CD14-positive monocyte (primary cell): ENCODE measurements at places on chromosomes 1 and 21.

GRCh38 chr1:16232316-16232710 lies 4.7 kb downstream of the CPLANE2 start:
- DNase-seq = no peak
- H3K4me3 ChIP-seq = no peak overlapping the region
- H3K4me1 ChIP-seq = peaks cover 20% of the 10 kb centered on the region

DNA sequence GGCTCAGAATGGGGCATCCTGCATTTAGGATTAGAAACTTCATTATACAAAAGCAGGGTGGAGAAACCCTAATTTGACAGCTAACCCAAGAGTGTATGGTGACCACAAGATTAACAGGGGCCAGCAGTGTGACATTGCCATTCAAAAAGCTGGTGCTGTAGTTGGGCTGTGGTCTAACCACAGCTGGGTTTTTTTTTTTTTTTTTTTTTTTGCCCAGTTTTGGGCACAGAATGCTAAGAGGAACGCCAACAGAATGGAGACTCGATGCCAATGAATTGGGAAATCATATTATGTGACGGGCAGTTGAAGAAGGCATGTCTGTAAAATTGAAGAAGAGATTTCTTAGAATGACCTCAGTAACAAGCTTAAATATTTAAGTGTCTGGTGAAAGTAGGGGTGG lies 58.4 kb downstream of the NFIA start:
- no peaks in the 10 kb centered on the region for H3K27me3 ChIP-seq
- peaks cover 22% of the 10 kb centered on the region for H3K4me1 ChIP-seq
- DNase-seq = no peak
- no peak overlapping the region for H3K4me3 ChIP-seq

DNA sequence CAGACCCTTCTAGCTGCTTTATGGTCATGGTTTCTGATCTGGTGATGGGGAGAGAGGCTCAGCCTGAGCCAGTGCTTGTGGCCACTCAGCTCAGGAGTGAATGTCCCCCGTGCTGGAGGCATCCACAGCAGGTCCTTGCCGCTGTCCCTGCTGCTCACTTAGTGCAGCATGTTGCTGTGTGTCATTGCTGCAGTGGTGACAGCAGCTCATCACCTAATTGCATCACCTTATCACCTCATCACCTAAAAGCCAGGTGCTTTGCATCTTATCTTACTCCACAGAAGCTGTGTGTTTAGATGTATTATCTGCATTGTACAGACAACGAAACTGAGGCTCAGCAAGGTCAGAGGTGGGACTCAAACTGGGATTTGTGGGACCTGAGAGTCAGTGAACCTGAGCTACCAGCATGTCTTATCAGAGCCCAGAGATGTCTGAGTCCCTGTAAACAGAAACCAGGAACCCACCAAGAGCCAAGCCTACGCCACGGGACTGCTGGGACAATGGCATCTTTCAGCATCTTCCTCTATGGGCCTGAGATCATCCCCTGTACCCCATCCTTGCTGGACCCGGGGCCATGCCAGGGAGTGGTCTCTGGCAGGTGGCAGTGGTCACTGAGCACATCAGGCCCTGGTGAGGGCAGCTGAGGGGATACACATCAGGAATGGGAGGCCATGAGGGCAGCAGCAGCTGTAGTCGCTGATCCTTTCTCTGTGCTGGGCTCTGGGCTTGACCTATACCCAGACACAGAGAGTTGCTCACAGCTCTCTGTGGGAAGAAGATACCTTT lies 6.5 kb downstream of the PODN start:
- H3K27me3 ChIP-seq = peaks cover 7% of the 10 kb centered on the region
- H3K27ac ChIP-seq = no peak overlapping the region
- no peaks in the 10 kb centered on the region for H3K4me1 ChIP-seq

GRCh38 chr1:114607223-114607622 lies 25.8 kb upstream of the BCAS2 start:
- H3K4me3 ChIP-seq = no peak overlapping the region
- no peaks in the 10 kb centered on the region for H3K4me1 ChIP-seq
- DNase-seq = no peak

DNA sequence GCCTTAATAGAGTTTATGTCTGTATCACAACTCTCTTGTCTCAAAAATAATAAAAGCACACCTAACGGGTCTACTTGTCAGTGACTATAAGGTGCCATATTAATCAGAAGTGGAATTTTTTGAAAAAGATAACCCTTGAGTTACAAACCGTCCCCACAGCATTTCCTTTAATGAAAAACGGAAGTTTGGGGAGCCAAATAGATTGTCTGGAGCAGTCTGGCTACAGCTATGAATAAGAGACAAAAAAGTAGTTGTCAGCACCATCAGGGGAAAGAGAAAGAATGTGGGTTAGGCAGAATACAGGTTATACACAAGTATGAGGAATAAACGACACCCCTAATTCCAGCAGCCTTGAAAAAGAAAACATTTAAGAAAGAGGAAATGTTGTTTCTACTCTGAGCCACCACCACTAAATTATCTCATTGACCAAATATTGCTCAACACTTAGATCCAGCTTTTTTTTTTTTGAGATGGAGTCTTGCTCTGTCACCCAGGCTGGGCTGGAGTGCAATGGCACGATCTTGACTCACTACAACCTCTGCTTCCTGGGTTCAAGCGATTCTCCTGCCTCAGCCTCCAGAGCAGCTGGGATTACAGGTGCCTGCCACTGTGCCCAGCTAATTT lies 29.4 kb upstream of the USP24 start:
- no peaks in the 10 kb centered on the region for H3K36me3 ChIP-seq
- H3K4me1 ChIP-seq = peaks cover 20% of the 10 kb centered on the region
- H3K4me3 ChIP-seq = peak overlapping the region; percentile 34

- H3K4me1 ChIP-seq = peaks cover 19% of the 10 kb centered on the region
- no peak overlapping the region for H3K4me3 ChIP-seq
- H3K36me3 ChIP-seq = peaks cover 40% of the 10 kb centered on the region
- no peak for DNase-seq
- no peaks in the 10 kb centered on the region for H3K27me3 ChIP-seq
- H3K27ac ChIP-seq = no peak overlapping the region
Measured at GRCh38 chr1:29197590-29197924, 15.9 kb upstream of the SRSF4 start.

DNA sequence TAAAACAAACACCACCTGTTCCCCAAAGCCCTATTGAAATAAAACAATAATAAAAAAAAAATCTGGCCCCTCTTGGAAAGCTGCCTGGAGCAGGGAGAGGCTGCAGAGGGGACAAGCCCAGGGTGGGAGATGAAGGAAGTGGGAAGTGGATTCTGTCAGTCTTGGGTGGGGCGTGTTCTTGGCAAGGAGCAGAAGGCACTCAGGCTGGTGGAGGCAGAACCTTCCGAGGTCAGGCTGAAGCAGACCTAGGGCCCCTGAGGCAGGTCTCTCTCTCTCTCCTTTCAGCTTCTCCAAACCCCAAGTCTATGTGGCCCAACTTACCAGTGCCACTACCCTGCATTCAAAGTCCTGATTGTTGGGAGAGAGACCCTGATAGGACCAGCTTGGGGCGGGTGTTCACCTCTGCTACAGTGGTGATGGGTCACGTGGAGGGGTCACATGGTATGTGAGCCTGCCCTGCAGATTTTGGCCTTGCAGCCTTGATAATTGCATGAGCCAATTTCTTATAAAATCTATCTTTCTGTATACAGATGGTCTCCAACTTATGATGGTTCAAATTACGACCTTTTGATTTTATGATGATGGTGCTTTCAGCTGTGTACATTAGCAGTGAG lies 145.4 kb upstream of the C1orf174 start:
- H3K27ac ChIP-seq = no peak overlapping the region
- no peaks in the 10 kb centered on the region for H3K36me3 ChIP-seq
- H3K4me3 ChIP-seq = no peak overlapping the region

DNA sequence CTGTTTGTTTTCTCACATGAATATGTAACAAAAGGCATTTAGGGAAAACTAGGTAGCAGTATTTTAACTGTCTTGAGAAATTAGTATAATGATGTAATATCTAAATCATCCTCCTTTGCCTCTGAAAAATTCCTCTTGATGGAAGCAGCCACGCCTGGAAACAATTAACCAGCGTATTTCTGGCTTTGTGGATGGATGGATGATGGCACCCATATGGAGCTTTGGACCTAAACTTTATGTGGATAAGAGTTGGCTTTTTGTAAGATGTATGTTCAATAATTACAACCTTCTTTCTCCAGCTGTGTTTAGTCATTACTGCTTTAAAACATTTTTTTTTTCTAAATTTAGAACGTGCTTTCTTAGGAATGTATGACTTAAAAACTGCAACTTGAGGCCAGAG lies 12.7 kb downstream of the CDCA8 start:
- peaks cover 85% of the 10 kb centered on the region for H3K36me3 ChIP-seq
- H3K27ac ChIP-seq = no peak overlapping the region
- DNase-seq = no peak
- H3K4me3 ChIP-seq = no peak overlapping the region
- H3K4me1 ChIP-seq = no peaks in the 10 kb centered on the region
- no peaks in the 10 kb centered on the region for H3K27me3 ChIP-seq

- no peak for DNase-seq
- no peaks in the 10 kb centered on the region for H3K36me3 ChIP-seq
- no peak overlapping the region for H3K27ac ChIP-seq
- no peaks in the 10 kb centered on the region for H3K27me3 ChIP-seq
- H3K4me3 ChIP-seq = no peak overlapping the region
- no peaks in the 10 kb centered on the region for H3K4me1 ChIP-seq
Measured at GRCh38 chr1:22241250-22241649, 98.4 kb upstream of the WNT4 start.

DNA sequence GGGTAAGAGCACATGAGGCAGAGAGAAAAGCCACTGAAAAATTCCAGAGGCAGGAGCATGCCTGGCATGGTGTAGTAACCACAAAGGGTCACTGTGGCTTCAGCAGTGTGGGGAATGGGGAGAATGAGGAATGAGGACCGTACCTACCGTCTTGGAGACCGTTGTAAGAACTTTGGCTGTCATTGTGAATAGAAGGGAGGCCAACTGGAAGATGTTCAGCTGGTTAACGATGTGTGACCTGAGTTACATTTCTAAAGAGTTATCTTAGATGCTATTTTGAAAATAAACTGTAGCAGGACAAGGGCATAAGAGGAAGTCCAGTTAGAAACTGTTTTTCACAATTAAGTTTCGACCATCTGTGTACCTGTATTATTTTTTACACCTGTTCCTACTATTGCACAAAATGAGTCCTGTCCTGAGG lies 365.5 kb upstream of the SGIP1 start:
- H3K27ac ChIP-seq = no peak overlapping the region
- H3K4me3 ChIP-seq = no peak overlapping the region
- no peak for DNase-seq
- H3K4me1 ChIP-seq = no peaks in the 10 kb centered on the region
- no peaks in the 10 kb centered on the region for H3K27me3 ChIP-seq

GRCh38 chr1:228351850-228352249 lies 54.8 kb downstream of the TRIM11 start:
- H3K36me3 ChIP-seq = no peaks in the 10 kb centered on the region
- no peaks in the 10 kb centered on the region for H3K4me1 ChIP-seq
- no peaks in the 10 kb centered on the region for H3K27me3 ChIP-seq
- DNase-seq = no peak
- no peak overlapping the region for H3K4me3 ChIP-seq
- no peak overlapping the region for H3K27ac ChIP-seq

DNA sequence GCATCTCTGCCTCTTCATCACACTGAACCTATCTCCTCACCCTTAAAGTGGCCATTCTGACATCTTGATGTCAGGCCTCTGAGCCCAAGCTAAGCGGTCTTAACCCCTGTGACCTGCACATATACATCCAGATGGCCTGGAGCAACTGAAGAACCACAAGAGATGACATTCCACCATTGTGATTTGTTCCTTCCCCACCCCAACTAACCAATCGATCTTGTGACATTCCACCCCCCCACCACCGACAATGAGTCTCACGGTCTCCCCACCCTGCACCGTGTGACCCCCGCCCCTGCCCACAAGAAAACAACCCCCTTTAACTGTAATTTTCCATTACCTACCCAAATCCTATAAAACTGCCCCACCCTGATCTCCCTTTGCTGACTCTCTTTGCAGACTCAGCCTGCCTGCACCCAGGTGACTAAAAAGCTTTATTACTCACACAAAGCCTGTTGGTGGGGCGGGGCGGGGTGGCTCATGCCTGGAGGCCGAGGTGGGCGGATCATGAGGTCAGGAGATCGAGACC lies 21.0 kb upstream of the PINK1 start:
- peaks cover 73% of the 10 kb centered on the region for H3K36me3 ChIP-seq
- H3K4me3 ChIP-seq = no peak overlapping the region
- no peak for DNase-seq
- H3K27ac ChIP-seq = no peak overlapping the region

- no peaks in the 10 kb centered on the region for H3K36me3 ChIP-seq
- H3K4me1 ChIP-seq = peaks cover 22% of the 10 kb centered on the region
- peaks cover 11% of the 10 kb centered on the region for H3K27me3 ChIP-seq
- no peak overlapping the region for H3K4me3 ChIP-seq
- no peak overlapping the region for H3K27ac ChIP-seq
Measured at GRCh38 chr1:15384301-15384901, 25.3 kb upstream of the EFHD2 start.

DNA sequence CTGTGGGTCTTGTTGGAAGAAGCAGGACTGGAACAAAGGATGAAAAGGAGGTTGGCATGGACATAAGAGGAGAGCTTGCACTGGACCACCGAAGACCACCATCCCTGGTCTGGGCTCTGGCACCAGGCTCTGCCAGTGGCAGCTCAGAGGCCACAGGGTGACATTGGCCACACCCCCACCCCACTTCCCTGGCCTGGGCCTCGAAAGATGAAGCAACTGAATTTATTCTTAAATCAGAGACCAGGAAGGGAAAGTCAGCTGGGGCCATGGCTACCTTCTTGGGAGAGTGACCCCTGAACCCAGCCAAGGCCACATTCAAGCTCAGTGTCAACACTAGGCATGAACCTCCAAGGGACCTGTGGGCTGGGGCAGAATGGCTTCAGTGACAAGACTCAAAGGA lies 4.0 kb downstream of the KLHDC7A start:
- no peaks in the 10 kb centered on the region for H3K4me1 ChIP-seq
- no peak for DNase-seq
- H3K36me3 ChIP-seq = no peaks in the 10 kb centered on the region
- H3K27ac ChIP-seq = no peak overlapping the region
- no peak overlapping the region for H3K4me3 ChIP-seq
